ENCODE measurements at places on chromosomes 2 and 18.
A peak's percentile ranks its signal among the peaks of the same experiment; 100 is the strongest.

DNA sequence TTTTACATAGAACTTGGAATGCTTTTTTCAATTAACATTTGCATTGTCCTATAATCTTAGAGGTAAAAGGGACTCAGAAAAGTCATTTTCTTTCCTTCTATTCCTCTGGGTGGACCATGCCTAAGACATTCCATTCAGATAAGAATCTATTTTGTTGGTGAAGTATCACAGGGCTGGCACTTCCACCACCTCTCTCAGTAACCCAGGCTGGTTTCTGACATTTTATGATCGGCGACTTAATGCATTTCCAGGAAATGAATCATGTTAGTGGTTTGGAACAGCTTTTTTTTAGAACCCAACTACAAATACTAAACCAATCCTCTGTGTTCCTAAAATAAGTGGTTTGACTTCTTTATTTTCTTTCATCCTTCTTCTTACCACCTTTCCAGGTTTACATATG, 27.0 kb downstream of the GAD1 start:
- DNase-seq: peak; percentile 7

GRCh38 chr2:47016172-47016913, 100.7 kb upstream of the MCFD2 start:
- DNase-seq: peak; percentile 91

GRCh38 chr18:55853268-55853667, 265.3 kb upstream of the TCF4 start:
- DNase-seq: no peak

DNA sequence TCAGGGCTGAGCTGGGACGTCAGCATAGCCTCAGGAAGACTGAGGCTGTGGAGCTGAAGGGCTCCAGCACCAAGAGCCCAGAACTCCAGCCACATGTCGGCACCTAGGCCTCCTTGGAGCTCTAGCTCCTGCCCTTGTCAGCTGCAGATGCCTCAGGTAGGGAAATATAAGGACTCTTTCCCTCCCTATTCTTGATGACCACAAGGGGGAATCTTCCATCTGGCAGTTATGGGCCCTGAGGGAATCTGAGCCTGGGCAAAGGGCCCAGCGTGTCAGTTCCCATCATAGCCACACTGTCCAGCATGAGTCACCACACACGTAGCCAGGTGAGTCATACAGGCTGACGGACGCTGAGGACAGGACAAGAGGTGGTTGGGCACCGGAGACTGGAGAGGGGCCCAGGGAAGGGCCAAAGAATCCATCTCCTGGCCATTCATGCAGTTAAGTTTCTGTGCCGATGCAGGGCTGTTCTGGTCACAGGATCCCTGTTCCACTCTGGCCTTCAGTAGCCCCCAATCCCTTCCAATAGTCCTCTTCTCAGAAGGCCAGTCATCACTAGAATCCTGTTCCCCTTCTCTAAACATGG, 1.8 kb downstream of the MPV17 start:
- peak; percentile 97 for DNase-seq

- peak; percentile 80 for DNase-seq
Observed at GRCh38 chr2:203811491-203812221, 55.9 kb upstream of the CTLA4 start.

- DNase-seq: no peak
Observed at GRCh38 chr2:52454962-52455361, 1312.6 kb upstream of the CHAC2 start.

- peak; percentile 55 for DNase-seq
Observed at GRCh38 chr2:238528953-238529781, 102.4 kb downstream of the ASB1 start.

- DNase-seq: no peak
Observed at GRCh38 chr18:28269750-28270149, 92.8 kb upstream of the CDH2 start.

- no peak for DNase-seq
Observed at GRCh38 chr2:240895656-240896388, at the start of gene MAB21L4. Gene MAB21L4 (minus strand): TSS chr2:240896156. CDS start chr2:240895997, 159 bp downstream.

All from AG04449 (cell line).